ENCODE measurements at places on chromosomes 4 and X.

GRCh38 chrX:20664774-20665173 lies 398.1 kb upstream of the RPS6KA3 start:
- DNase-seq: peak; percentile 82

GRCh38 chr4:121139533-121140222 lies 24.4 kb downstream of the TNIP3 start:
- DNase-seq: no peak

- no peak for DNase-seq
Observed at GRCh38 chrX:138877746-138878145, 166.2 kb upstream of the FGF13 start.

- DNase-seq: no peak
Observed at GRCh38 chr4:164935363-164935762, 42.1 kb downstream of the TRIM61 start.

- no peak for DNase-seq
Observed at GRCh38 chr4:168264903-168265302, 53.6 kb downstream of the DDX60 start.

DNA sequence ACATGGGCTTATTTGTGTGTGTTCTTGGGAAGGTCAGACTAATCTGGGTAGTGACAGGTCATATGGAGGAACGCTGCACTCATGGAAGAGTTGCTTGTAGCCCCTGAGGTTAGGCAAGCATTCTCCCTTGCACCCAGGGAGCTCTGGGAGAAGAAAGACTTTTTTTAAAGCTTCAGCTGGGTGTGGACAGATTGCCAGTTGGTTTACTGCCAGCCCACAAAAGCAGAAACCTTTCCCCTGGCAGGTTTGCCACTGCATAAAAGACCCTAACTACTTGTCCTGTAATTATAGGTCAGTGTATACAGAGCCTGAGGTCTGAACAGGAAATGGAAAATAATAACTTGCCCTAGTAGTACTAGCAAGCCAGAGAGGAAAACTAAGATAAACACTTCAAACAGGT lies 7.4 kb upstream of the NFKB1 start:
- DNase-seq: no peak
